Keratinocyte (primary cell): ENCODE measurements at places on chromosomes 7 and 10.

GRCh38 chr10:95499482-95499989 is 61.6 kb downstream of the SORBS1 start:
- DNase-seq = no peak

GRCh38 chr10:129023082-129023481 is 444.0 kb upstream of the MGMT start:
- DNase-seq = no peak

DNA sequence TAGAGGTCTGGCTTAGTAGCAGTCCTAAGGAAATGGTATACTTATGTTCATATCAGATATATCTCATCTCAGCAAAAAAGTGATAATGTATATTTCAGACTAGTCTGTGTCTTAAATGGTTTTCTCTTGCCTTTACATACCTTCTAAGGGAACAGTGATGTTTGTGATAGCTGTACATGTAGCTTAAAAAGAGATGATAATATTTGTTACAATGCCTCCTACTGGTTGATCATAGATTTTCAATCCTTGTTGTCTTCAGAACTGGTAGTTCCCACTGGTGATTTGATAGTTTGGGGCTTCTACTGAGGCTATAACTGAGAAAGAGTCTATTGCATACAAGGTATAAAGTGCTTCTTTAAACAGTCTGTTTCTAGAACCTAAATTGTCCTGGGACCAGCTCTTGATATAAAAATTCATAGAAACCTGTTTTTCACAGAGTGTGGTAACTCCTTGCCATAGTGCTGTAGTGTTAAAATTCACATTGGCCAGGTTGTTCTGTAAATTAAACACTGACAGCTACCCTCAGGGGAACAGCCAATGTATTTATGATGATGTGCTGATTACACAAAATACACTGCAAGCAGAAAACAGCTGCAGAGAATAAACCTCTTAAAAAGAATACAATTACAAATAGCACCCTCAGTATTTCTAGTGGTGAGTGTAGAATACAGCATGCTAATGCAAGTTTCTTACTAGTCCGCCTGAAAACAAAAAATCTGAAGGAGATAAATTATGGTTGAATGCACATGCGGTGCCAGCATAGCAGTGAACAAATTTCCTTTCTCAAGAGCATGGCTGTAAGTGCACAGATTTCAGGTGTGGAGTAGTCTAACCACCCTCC is 90.3 kb downstream of the BTRC start:
- DNase-seq = no peak

DNA sequence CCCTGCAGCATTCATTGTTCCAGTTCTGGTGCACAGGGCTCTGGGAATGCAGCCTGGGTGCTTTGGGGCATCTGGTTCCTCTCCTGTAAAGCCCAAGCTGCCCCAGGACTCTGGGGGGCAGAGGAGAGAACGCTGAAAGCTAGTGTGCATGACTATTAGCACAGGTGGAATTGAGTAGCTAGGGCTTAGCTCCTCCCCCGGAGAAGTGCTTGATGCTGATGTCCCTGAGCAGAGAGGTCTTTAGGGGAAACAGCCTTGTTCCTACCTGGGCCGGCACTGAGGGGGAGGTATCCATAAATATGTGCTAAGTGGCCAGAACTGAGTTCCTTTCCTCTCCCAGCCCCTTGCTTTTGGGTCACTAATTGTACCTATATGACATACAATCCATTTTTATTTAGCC is 3.9 kb downstream of the ADCY1 start:
- no peak for DNase-seq

GRCh38 chr10:128092454-128092853 is 33.8 kb downstream of the MKI67 start:
- DNase-seq = no peak

DNA sequence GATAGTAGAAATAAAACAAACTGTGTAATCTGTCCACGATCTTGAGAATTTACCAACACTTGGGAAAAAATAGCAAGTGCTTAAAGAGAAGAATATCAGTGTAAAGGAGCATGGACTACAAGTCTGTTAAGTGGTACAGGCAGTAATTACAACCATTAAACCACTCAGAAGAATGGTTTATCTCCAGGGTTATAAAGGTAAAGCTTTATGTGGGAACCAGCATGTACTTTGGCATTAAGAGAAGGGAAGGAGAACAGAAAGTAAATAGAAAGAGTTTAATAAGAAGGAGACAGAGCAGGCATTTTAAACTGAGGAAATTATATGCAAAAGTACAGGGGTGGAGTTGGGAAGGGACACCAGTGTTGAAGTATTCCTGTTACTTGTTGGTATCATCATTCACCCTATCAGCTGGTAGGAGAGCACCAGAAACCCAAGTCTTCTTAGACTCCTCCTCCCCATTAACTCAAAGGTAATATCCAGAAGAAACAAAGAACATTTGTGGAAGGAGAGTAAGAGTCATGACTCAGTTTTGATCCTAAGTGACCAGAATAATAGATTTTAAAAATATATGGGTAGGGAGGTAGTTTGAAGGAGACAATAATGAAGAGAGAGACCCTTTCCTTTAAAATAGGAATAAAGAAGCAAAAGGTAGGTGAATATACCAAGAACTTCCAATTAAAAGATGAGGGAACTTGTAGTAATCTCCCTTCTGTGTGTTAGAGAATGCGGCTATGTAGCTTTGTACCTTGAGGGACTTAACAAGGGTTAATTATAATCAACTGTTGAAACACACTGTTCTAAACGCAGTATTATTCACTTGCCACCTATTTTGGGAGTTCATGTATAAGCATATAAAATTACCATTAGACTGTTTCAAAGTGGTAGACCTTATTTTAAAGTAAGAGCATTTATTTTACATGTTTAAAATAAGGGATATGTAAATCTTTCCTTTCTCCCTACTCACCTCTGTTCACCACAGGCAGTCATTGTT is 92.1 kb upstream of the STRIP2 start:
- no peak for DNase-seq

DNA sequence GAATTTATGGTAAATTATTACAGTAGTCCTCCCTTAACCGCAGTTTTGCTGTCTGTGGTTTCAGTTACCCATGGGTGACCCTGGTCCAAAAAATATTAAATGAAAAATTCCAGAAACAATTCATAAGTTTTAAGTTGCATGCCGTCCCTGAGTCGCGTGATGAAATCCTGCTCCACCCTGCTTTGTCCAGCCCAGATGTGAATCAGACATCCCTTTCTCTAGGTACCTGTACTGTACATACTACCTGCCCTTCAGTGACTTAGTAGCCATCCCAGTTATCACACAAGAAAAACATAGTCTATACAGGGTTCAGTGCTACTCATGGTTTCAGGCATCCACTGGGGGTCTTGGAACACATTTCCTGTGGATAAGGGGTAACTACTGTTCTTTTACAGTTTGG is 20.5 kb upstream of the RHEB start:
- DNase-seq = no peak

DNA sequence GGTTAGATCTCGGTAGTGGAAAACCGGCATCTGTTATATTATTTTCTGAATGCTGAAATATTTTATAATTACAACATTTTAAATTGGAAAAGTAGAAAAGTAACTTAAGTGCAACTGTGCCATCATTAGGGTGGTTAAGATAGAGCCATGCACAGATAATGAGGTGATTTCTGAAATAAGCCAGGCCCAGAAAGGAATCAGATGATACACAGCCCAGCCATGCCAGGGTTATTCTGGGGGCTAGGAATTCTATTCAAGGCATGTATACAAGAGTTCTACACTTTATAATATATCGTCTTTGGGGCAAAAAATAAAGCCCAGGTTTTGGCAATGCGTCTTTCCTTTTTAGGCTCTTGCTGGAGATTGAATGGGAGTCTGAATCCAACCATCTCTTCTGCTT is 128.7 kb downstream of the ITGB8 start:
- no peak for DNase-seq

DNA sequence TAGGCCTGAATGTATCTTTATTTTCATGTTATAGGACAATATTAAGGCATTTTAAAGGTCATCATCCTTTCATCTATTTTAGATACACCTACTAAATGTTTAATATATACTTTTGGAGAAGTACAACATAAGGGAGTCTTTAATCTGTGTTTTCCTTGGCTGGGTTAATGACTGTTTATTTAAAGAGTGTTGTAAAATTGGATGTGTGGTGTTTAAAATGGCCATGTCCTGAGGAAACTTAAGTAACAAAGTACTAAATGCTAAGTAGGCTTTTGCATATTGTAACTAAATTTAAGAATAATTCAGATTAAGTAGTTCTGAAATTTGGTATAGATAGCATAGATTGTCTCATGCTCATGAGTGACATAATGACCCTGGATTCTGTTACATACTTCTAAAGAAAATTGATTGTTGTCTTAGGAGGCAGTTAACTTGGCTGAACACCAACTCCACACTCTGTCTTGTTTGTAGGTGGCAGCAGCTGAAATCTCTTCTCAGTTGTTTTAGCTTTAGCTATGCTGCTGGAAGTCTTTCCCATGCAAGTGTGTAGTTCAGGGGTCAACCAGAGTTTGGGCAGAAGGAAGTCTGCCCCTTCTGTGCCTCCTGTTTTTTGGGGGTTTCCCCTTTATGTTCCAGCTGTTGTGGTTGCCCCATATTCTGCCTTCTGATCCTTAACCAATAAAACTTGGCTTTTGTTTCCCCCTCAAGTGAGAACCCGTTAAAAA is 29.2 kb downstream of the DLD start:
- DNase-seq = no peak

GRCh38 chr10:70466951-70467350 is 11.6 kb upstream of the PALD1 start:
- DNase-seq = no peak

DNA sequence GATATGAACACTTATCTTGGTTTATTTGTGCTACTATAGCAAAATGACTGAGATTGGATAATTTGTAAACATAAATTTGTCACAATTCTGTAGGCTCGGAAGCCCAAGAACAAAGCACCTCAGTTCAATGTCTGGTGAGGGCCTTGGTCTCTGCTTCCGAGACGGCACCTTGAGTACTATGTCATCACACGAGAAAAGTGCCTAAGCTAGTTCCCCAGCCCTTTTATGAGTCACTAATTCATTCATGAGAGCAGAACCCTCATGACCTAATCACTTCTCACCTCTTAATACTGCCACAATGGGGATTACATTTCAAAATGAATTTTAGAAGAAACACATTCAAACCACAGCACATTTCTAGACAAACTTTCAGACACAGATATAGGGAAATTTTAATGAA is 52.0 kb upstream of the PRSS1 start:
- DNase-seq = no peak

DNA sequence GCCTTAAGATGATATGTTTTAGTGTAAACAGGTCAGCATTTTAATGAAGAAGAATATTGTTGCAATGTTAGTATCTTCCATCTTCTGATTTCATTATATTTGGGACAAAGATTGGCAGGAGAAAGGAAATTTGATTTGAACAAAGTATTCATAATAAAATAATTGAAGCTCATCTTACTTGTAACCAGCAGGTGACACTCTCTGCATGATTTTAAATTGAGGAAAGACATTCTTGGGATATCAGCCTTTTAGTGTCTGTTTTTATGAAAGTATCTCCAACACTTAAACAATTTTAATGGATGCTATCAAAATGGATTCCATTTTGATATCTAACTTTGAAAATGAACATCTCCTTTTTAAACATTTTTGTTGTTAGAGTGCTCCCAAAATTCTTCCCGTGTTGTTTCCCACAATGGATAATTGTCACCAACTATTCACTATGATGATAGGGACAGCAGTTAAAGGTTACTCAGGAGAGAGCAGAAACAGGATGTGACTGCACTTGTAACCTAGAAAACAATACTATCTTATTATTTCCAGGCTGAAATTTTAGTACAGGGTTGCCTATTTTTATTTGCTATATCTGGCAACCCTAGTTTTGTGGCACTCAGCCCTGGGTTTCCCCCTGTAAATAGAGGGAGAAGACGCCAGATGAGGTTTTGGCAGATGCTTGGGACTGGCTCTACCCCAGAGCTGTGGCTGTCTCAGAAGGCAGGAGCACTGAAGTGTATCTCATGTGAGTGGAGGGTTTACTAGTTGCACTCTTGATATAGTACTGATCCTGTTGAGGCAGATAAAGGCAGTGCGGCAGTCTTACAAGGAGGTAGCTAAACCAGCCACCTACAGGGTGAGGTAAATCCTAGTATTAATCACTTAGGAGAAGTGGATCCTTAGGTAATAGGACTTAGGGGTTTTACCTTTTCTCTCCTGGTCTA is 31.0 kb upstream of the ABCB4 start:
- DNase-seq = no peak

- no peak for DNase-seq
Measured at GRCh38 chr10:14191407-14191806, 139.3 kb downstream of the FRMD4A start.

- peak; percentile 59 for DNase-seq
Measured at GRCh38 chr10:117541909-117542705, 439 bp upstream of the EMX2 start.

- DNase-seq = no peak
Measured at GRCh38 chr10:10994360-10994759, 23.3 kb upstream of the CELF2 start.

DNA sequence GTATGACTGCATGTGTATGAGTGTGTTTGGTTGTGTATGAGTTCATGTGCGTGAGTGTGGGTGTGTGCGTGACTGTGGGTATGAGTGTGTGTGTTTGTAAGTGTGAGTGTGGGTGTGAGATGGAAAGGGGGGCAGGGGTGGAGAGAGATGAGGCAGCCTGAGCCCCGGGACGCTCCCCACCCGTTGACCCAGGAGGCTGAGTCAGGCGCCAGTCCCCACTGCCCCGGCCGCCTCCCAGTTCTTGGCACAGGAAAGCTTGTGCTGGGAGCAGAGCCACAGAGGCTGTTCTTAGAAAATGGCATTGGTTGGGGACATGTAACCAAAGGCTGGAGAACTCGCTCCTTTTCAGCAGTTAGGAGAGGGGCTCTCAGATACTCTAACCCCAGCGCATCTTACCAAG is 27.8 kb upstream of the NUB1 start:
- DNase-seq = no peak

DNA sequence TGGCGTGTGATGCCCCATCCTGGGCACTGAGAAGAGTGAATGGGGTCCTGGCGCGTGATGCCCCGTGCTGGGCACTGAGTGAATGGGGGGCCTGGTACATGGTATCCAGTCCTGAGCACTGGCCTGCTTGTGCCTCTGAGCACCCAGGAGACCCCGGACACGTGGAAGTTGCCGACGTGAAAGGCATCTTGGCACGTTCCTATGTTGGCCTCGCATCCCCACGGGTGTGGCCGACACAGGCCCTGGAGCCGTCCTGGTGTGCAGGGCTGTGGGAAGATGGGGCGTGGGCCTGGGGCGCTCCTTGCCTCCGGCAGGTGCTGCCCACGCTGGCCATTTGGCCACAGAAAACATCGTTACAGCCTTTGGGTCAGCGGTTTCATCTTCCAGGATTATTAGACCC is 35.5 kb downstream of the CFAP46 start:
- no peak for DNase-seq

- no peak for DNase-seq
Measured at GRCh38 chr7:96266580-96266979, 55.3 kb downstream of the SLC25A13 start.

GRCh38 chr7:37336259-37336658 is 112.4 kb downstream of the ELMO1 start:
- DNase-seq = no peak

- no peak for DNase-seq
Measured at GRCh38 chr10:36778651-36779050, 346.7 kb upstream of the ANKRD30A start.

- DNase-seq = no peak
Measured at GRCh38 chr7:120395526-120396019, 122.6 kb downstream of the KCND2 start.

GRCh38 chr10:108561649-108562048 is 1361.7 kb downstream of the XPNPEP1 start:
- DNase-seq = no peak

- no peak for DNase-seq
Measured at GRCh38 chr10:6990891-6991290, 410.8 kb upstream of the PRKCQ start.

- DNase-seq = no peak
Measured at GRCh38 chr7:47497367-47498096, 84.4 kb downstream of the TNS3 start.

- DNase-seq = no peak
Measured at GRCh38 chr7:74061840-74062539, 21.6 kb upstream of the LIMK1 start.
